Retinal pigment epithelial cell (primary cell): ENCODE measurements at places on chromosomes 2 and 18.

DNA sequence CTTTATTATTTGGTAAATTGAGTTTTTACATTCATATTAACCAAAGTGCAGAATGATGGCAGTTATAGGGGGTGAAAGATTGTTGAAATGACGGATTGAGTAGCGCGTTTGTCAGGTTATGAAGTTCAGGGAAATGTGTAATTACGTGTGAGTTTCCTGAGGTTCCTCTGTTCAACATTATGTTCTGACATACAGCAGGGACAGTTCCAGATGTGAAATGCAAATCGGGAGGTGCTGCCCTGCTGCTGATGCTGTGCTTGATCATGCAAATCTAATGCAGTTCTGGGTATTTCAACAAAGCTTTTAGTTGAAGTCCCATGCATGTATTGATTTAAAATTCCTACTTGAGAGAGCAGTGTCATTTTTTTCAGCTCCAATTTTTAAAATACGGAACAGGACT, 57.9 kb downstream of the CDH7 start:
- DNase-seq, result no peak

DNA sequence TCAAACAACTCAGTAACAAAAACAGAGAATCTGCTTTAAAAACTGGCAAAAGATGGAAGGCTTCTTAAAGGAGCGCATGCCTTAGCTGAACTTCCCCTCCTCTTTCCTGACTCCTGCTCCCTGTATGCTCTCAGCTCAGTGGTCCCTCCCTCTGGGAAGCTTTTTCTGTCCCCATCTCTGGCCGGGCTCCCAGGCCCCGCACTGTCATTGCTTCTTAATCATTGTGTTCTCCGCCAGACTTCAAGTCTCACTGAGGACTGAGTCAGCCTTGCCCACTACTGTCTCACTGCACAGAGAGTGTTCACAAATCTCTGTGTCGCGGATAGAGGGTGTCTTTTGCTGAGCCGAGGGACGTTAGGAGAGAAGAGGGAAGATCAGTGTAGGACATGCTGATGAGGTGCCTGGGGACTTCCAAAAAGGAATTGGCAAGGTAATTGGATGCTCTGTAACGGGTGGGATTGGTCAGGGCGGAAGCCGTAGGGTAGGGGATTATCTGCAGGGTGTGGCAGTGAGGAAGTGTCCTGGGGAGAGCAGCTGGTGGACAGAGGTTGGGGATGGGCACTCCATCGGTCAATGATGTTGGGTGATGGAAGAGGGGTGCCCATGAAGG, 16.2 kb downstream of the TOGARAM2 start:
- DNase-seq, result no peak

DNA sequence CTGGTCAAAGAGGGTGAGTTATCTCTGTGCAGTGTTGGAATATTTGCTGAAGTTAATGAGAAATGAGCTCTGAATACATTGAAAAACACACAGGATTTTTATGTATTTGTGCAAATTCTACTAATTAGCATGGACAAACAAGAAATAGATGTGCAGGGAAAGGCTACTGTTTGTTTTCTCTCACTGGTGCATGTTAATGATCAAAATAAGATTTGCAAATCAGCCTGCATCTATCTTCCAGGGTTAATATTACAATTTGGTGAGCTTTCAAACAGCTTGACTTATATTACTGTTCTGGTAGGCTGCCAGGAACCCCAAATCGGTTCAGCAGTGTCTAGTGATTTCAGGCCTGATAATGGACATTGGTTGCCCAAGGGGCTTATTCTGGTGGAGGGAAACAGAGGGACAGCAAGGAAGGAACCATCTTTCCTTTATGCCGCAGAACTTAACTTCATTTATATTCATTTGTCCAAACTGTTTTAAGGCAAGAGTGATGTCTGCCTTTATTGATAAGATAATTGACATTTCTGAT, 93.8 kb upstream of the REG3A start:
- no peak for DNase-seq

- no peak for DNase-seq
These were observed 96.9 kb upstream of the MSH6 start for GRCh38 chr2:47686018-47686417.

- no peak for DNase-seq
These were observed 17.5 kb downstream of the VRK2 start for GRCh38 chr2:58064086-58064485.

DNA sequence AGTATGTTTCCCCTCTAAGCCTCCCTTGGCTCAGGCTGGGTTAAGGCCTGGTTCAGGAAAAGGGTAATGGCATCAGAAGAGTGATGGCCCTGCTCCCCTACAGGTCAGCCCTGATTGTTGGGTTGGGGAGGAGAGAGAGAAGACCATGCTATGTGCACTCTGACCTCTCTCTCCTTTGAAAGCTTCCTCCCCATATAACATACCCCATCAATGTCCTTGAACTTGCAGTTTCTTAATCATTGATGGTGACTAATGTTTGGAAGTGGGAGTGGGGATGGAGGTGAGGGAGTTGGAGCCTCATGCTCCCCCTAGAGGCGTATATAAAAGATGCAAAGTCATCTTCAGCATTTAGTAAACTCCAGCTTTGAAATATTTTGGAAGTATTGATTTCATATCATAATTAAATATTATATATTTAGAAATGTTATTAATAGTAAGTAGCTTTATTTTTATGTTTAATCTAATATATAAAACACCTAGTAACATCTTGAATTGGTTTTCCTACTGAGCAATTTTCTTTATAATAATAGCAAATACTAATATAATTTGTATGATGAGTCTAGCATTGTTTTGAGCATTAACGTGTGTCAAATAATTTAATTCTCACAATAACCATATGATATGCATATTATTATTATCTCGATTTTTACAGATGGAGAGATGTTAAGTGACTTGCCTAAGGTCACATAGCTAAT, 8.8 kb downstream of the PLCL1 start:
- no peak for DNase-seq

DNA sequence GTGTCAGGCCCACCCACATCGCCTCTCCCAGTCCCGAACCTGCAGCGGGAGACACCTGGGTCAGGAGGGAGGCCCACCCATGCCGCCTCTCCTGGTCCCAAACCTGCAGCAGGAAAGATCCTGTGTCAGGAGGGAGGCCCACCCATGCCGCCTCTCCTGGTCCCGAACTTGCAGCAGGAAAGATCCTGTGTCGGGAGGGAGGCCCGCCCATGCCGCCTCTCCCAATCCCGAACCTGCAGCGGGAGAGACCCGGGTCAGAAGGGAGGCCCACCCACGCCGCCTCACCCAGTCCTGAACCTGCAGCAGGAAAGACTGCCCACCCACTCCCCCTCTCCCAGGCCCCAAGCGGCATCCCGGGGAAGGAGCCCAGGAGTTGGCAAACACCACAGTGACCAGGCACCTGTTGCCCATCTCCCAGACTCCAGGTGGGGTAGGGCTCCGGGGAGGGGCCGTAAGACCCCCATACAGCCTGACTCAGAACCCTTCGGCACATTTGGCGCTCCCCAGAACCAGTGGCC, 7.8 kb downstream of the SLC66A2 start:
- DNase-seq, result no peak
